ENCODE measurements at places on chromosomes 12 and 14. TPM values are rescaled to one million over a fixed set of nuclear protein-coding genes. Genes with fewer than 3 reads are reported as not detected.

DNA sequence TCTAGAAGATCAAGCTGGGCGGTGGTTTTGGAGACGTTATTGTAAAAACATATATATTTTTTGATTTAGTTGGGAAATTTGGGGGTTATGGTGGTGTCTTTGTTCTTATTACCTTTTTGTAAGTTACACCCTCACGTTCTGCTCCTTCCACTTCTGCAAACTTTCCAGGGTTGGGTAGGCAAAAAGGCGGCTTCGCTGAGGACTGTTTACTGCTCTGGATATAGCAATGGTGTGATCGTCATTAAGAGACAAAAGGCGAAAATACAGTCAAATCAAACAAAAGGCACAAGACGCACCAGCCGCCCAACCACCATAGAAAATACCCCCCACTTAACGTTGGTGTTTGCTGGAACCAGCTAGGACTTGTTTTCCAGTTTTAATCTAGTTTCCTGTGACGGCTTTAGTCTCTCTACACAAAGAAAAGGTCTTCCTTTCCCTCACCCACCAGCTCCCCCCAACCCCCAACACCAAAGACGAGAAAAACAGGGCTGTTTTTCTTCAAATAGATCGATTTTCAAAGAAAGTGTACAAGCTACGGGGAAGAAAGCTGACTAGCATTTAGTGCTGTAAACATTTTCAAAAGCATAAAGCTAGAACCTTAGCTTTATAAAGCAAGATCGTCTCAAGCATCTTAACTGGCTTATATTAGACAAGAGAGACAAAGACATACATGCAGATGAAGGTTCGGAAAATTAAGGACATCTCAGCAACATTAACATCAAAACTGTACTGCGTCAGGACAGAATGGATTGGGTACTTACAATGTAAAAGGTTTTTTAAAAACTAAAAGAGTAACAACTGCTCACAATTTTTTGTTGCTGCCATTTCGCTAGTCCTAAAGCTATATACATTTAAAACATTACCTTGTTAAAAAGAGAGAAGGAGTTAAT lies 2.0 kb upstream of the SETD1B start:
- DNase-seq = peak; percentile 44

GRCh38 chr12:4288296-4289131 lies 15.0 kb downstream of the CCND2 start:
- no peak for DNase-seq

DNA sequence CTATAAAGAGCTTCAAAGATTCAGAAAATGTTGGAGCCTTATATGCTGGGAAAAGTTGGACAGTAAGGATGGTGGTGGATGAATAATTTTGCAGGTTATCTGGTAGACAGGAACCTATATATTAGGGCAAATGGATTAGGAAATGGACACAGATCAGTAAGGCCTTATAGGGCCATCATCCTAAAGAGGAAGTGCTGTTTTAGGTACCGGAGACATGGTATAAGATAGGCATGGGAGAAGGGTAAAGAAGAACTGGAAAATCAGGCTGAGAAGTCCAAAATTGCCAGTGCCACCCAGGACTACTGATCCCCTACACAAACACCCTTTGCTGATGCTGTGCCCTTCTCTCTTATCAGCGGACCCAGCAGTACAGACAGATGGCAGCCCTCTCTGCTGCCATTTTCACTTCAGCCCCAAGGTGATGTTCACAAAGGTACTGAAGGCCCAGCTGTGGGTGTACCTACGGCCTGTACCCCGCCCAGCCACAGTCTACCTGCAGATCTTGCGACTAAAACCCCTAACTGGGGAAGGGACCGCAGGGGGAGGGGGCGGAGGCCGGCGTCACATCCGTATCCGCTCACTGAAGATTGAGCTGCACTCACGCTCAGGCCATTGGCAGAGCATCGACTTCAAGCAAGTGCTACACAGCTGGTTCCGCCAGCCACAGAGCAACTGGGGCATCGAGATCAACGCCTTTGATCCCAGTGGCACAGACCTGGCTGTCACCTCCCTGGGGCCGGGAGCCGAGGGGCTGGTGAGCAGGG lies 5.5 kb downstream of the GDF11 start:
- no peak for DNase-seq

Gene C14orf39
- total RNA-seq = not detected

Gene AHNAK2
- 20.3 TPM for total RNA-seq

Measured in mucosa of descending colon (tissue), 3 donors.